GM12891 (cell line): ENCODE measurements at places on chromosomes 6 and 20.

GRCh38 chr20:46797206-46797605, 87.8 kb downstream of the SLC2A10 start:
- no peak for DNase-seq

- no peak for DNase-seq
Observed at GRCh38 chr20:34642009-34642408, 34.9 kb downstream of the PIGU start.

DNA sequence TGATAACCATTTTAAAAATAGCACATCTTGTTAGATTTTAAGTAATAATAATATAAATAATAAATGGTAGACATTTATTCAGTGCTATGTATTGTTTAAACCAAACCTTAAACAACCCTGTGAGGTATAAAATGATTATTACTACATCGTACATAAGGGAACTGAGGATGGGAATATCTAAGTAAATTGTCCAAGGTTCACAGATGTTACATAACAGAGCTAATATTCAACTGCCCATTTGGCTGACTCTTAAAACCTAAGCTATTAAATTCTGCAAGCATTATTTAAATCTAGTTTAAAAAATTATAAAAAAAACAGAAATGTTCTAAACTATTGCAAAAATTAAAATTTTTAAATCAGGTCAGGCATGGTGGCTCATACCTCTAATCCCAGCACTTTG, 175.1 kb downstream of the COL19A1 start:
- DNase-seq, result no peak

DNA sequence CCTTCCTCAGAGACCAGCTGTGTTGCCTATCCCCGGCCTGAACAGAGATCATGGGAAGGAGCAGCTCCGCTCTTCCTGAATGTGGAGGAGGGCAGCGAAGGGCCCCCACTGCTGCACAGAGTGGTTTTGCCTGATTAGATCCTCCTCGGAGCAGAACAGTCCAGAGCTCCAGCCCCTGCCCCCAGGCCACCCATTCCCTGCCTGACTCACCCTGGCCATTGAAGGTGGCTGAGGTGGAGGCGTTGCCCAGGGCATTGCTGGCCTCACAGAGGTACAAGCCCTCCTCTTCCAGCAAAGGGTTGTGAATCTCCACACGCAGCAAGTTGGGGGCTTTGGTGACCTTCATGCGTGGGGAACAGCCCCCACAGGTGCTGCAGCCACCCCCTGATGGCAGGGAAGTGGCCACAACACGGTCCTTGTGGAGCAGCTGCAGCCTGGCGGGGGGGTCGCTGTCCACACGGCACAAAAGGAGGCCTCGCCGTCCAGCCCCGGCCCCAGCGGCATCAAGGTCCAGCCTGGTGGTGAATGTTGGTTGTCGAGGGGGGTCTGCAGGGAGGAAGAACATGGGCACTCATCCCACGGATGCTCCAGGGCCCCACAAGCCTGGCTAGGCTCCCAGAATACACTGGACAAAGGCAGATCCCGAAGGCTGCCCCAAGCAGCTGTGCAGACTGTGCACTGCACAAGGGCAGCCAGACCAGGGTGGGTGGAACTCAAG, 14.7 kb downstream of the SIGLEC1 start:
- DNase-seq, result no peak

- no peak for DNase-seq
Observed at GRCh38 chr20:42576167-42576566, 613.5 kb downstream of the PTPRT start.

- DNase-seq, result no peak
Observed at GRCh38 chr6:109768485-109768884, 77.4 kb downstream of the FIG4 start.
